ENCODE measurements at places on chromosomes 2 and 18.

DNA sequence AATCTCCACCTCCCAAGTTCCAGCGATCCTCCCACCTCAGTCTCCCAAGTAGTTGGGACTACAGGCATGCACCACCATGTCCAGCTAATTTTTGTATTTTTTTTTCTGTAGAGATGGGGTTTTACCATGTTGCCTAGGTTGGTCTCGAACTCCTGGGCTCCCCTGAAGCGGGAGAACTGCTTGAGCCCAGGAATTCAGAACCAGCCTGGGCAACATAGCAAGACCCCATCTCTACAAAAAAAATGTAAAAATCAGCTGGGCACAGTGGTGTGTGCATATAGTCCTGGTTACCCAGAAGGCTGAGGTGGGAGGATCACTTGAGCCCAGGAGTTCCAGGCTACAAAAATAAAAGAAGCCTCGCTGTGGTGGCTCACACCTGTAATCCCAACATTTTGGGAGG is 12.0 kb upstream of the ZNF532 start:
- DNase-seq: no peak

DNA sequence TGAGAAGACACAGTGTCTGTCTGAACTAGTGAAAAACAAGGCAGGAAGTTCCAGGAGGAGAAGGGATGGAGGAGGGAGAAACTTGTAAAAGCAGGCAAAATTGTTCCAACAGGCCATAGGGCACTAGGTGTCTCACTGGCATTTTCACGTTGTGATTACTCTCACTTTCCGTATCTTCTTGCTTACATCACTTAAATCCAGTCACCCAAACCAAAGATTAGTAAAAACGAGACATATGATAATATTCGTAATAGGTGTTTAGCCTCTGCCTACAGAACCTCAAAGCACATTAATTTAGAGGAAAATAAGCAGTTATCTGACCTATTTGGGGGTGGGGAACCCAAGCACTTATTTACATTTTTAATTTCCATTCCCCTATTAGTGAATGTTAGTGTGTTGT is 78.3 kb downstream of the POU3F3 start:
- DNase-seq: no peak

- DNase-seq: no peak
These were observed 198.6 kb upstream of the CWC22 start for GRCh38 chr2:180205621-180206235.

- DNase-seq: no peak
These were observed 23.1 kb downstream of the FAM178B start for GRCh38 chr2:96963316-96963715.

DNA sequence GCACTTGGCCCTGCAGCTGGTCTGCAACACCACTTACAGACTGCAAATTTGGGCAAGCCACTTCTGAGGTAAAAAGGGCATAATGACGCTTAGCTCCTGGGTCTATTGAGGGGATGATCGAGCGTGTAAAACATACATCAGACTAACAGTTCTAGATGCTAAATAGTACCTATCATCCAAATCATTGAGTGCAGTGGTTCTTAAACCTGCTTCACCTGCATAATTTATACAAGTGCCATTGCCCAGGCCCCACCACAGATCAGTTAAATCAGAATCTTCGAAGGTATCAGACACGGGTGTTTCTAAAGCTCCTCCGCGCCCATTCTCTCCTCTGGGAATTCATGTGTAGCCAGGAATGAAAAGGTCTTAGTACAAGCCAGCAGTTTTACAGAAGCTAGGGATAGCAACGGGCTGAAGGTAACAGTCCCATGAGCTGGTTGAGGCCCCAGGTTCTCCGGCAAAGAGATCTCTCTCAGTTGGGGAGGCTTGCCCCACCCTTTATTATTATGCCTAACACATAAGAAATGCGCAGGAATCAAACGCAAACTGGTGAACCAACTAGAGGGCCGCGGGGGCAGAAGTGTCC is 737 bp upstream of the RNF181 start:
- DNase-seq: no peak

- DNase-seq: no peak
These were observed 149.5 kb downstream of the ATP9B start for GRCh38 chr18:79218605-79219190.

DNA sequence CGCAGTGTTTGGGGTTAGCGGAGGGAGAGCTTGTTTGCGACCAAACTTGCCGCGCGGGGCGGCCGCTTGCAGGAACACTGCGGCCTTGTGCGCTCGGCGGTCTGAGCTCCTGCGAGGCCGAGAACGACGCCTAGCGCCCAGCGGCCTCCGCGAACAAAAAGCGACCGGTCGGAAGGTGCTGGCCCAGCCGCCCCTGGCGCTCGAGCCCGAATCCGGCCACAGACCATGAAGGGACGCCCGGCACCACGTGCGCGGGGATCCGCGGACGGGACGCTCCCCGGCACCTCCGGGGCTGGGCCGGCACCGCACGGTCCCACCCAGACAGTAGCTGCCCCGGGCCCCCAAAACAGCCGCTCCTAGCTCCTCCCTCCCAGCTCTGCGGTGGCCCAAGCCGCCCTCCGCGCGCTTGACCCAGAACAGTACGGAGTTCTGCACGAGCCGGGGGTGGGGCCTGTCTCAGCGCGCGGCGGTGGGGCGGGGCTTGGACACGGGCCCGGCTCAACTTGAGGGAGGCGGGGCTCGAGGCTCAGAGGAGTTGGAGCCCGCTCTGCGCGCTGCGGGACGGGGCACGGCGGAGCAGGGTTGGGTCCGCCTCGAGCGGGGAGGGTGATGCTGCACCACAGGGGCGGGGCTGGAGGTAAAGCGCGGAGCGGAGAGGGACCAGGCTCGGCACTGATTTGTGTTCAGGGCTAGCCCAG is 664 bp upstream of the IMPA2 start:
- DNase-seq: no peak

GRCh38 chr2:225120186-225120585 is 77.9 kb upstream of the DOCK10 start:
- no peak for DNase-seq

GRCh38 chr2:66427300-66427699 is 7.6 kb upstream of the MEIS1 start:
- DNase-seq: no peak

DNA sequence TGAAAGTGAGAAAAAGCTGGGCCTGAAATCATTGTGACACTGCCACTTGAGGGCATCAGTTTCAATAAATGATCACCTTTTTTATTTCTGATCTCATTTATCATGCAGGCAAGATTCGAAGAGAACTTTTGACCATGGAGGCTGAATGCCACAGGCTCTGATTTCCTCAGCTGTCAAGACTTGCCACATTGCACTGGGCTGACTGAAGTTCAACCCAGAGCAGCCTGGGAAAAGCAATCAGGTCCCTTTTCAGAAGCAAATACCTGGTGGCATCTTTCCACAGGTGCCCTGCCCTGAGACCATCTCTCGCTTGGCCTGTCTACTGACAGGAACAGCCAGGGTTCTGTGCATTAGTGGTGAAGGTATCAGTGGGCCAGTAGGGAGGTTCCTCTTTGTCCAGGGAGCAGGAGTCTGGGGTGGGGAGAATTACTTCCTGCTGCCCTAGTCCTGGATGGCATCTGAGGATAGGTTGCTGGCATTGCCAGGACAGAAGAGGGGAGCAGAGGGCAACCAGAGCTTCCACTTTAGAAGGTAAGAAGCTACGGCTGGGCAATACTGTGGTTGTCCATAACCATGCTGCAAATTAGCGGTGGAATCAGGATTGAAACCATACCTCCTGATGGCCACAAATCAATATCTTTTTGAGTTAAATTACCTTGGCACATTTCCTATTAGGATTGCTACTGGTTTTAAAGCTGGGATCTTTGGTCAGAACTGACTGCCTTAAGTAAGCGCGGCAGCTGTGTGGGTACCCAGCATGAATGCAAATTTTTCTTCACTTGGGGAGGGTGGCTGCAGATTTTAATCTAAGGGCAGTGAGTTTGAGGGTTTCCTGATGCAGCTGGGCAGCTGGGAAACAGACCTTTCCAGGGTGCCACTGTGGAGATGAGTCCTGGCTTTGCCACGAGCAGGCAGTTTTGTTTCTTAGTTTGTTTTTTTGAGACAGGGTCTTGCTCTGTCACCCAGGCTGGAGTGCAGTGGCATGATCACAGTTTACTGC is 394.5 kb downstream of the ALK start:
- DNase-seq: no peak

DNA sequence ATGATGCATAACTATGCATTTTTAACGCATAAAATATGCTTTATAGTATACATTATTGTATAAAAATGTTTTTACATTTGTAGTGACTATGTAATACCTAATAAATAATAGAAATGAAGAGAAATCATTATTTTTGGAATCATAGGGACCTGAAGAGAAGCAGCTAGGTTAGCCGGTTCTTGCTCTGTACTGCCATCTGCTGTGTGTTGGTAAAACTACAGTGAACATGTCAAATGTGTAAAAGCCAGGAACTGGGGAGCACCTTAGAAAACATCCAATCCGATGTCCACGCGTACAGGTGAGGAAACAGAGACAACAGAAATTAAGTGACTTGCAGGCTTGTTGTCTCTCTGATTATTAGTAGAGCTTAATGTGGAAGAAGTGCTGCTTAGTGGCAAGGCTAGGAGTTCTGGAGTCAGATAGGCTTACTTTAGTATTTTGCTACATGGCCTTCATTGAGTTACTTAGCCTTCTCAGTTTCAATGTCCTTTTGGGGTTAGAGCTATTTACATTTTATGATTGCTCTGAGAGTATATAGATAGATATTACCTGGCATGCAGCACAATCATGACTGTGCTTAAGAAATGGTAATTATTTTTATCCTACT is 386.5 kb downstream of the DLGAP1 start:
- DNase-seq: peak; percentile 17

GRCh38 chr2:218095853-218096252 is 26.8 kb downstream of the RUFY4 start:
- DNase-seq: no peak

DNA sequence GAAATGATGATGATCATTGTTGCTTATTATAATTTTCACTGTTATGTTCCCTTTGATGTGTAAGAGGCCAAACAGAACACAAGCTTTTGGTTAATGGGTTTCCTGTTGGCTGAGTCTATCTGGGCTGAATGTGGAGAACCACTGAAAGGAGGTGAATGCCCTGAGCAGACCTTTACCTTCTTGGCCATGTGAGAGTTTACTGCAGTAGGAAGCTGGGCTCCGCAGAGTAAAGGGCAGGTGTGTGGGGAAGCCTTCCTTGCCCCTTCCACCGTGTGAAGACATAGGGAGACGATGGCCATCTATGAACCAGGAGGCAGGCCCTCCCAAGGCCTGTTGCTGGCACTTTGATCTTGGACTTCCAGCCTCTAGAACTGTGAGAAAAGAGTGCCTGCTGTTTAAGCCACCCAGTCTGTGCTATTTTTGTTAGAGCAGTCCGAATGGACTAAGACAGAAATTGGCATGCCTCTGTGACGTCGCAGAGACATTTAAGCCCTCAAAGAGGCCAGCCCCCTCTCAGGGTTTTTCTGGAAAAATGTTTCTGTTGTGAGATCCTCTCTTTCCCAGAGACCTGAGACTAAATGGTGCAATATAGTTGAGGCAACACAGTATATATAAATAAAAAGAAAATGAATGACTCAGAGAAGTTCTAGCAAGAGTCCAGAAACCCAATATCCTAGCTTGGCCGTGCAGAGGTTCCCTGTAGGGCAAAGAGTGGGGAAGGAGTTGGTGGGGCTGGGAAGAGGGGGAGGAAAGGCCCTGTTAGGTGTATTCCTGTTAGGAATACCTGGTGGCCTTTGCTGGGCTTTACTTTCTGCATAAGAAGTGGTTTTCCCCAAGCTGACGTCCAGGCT is 121.9 kb upstream of the LGALSL start:
- DNase-seq: no peak
